ENCODE measurements at places on chromosomes 4 and X.

DNA sequence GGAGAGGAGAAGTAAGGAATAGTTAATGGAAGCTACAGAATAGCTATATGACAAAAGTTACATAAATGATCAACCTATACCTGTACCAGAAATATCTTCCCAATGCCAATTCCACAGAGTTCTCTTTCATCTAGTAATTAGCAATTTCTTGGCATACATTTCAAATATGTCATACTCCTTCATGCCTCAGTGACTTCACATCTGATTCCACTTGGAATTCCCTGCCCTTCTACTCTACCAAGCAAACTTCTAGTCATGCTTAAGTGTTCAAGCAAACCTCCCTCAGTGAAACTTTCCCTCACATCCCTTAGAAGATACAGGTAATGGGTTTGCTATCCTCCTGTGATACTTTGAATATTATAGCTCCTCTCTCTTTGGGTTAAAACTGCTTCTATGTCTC lies 127.1 kb downstream of the KLHL13 start:
- no peak for DNase-seq

- no peak for DNase-seq
Observed at GRCh38 chrX:99398545-99398944, 1011.5 kb downstream of the PCDH19 start.

GRCh38 chrX:103791826-103792485 lies 15.3 kb downstream of the PLP1 start:
- no peak for DNase-seq

DNA sequence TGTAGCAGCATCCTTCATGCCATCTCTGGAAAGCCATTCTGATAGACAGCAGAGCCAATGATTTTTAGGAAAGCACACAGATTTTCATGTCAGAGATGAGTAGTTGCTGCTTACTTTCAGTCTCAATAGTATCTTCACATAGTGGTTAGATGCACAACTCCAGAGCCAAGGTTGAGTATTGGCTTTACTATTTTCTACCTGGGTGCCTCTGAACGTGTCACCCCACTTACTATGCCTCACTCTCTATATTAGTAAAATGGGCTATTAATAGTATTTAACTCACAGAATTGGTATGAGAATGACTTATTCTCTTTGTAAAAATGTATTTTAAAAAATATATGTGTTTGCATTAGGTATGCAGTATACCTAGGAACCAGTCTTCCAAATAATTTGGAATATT lies 108.8 kb upstream of the STIM2 start:
- no peak for DNase-seq

GRCh38 chr4:143076723-143077122 lies 108.0 kb upstream of the USP38 start:
- DNase-seq: no peak
